ENCODE measurements at places on chromosomes 4 and X. TPM values are rescaled to one million over a fixed set of nuclear protein-coding genes. Genes with fewer than 3 reads are reported as not detected.

DCAF8L2 gene
- total RNA-seq: not detected

TECRL gene
- not detected for total RNA-seq

HS6ST2 gene
- total RNA-seq: 6.6 TPM

NOX1 gene
- not detected for total RNA-seq

MAGEE1 gene
- total RNA-seq: 2.3 TPM

IQCM gene
- not detected for total RNA-seq

CT45A10 gene
- not detected for total RNA-seq

NAA11 gene
- not detected for total RNA-seq

- DNase-seq: no peak
Measured at GRCh38 chrX:87265518-87265917, 252.1 kb upstream of the KLHL4 start.

DNA sequence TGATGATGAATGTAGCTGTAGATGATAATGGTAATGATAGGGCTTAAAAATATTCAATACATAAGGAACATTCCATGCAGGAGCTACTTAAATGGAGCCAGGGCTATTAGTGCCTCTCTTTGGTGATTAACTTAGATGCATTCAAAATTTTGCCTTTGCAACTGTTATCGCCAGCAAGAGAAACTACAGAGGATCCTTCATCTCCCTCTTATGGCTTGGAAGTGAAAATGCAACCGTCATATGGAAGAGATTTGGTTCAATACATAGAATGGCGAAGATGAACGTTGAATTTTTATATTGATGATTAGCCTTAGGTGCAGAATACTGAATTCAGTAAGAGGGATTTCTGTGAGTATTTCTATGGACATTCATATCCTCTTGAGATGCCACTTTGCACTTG lies 134.5 kb upstream of the NLGN4X start:
- no peak for DNase-seq

DNA sequence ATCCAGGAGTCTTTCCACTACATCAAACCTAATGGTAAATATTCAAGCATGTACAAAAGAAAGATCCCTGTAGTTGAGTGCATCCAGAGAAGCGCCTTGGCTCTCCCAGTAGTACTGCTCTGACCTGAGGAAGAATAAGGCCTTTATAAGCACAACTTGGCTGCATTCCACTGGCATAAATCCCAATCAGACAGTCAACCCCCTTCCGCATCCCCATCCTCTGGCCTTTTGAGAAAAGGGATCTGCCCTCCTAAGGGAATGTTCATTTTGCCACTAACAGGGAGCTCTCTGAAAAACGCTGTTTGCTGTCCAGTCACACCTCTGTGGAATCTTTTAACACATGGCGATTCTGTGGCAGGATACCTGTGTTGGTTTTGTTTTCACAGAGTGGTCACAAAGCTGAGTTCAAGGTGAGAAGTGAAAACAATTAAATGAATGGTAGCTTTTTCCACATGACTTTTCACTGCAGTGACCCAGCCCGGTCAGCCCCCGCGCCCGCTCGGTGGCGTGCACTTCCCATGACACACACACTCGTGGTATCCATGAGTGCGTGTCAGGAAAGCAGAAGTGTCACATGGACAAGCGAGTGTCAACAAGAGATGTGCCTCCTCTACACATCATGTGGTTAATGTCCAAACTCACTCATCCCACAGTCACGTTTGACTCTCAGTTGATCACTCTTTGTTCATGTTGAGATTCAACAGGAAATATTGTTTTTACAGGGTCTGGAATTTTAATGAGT lies 112.2 kb upstream of the ENPP6 start:
- peak; percentile 44 for DNase-seq

GRCh38 chr4:55369968-55370367 lies 23.9 kb downstream of the SRD5A3 start:
- no peak for DNase-seq

DNA sequence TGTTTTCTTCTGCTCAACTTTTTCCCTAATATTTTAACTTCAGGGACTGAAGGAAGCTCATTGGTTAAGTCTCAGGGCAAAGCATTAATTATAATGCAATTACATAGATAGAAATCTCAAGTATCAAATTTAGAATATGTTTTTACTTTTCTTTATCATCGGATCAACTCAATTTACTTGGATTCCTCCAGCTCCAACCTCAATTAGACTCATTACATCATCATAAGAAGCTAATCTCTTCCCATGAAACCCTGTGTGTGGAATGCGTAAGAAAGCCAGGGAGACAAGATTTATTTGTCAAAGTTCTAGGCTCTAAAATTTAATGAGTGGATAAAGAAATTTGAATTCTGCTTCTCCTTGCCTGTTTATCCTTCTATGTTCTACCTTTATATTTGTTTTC lies 918.4 kb downstream of the ADGRL3 start:
- no peak for DNase-seq

GRCh38 chr4:184471881-184472613 lies 2.3 kb downstream of the IRF2 start:
- DNase-seq: no peak

GRCh38 chr4:13981499-13981898 lies 354.0 kb upstream of the BOD1L1 start:
- no peak for DNase-seq

- no peak for DNase-seq
Measured at GRCh38 chr4:98314791-98315565, 53.8 kb downstream of the RAP1GDS1 start.

GRCh38 chr4:17898553-17899055 lies 87.8 kb downstream of the NCAPG start:
- no peak for DNase-seq

DNA sequence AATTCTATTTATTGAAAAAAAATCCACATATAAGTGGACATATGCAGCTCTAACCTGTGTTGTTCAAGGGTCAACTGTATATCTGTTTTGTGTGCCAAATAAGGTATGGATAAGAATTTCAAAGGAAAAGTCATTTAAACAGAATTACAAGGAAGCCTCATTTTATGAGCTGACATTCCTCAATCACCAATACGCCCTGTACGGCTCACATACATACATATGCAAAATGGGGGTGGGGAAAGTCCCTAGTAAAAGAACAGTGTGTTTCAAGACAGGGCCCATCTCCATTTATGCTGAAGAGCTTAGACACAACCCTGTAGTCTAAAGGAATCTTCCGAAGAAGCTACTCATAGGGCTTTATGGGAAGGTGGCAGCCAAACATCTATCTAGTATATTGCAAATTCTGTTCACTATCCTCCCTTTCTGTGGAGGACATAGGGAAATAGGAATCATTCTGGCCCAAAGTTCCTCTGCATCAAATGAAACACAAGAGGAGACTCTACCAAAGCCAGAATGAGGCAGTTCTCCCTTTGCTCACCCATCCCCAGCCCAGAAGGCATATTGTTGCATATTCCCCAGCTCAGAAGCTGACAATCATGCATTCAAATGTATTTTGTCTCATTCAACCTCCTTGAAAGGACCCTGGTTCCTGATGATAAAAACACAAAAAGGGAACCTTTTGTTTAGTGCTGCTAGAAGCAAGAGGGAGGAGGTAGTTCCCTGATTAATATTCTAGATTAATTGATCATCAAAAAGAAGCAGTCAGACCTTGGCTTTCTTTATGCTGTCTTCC lies 13.7 kb upstream of the ZBTB33 start:
- DNase-seq: no peak

- DNase-seq: no peak
Measured at GRCh38 chr4:2689114-2689513, 67.0 kb downstream of the TNIP2 start.

DNA sequence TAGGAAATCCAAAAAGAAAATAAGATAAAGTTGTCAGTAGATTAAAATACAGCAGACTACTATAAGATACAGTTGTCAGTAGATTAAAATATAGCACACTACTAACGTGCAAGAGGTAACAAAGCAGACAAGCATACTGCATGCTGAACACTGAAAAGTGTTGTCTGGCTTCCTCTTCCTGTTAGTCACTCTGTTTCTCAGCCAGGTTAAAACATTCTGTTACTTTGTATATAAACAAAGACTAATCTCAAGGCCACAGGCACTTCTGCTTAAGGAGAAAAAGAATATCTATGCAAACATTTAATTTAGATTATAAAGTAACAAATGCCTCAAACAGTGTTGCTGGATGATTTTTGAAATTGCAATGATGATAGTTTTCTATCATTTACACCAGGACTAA lies 41.0 kb upstream of the SCD5 start:
- no peak for DNase-seq

- no peak for DNase-seq
Measured at GRCh38 chr4:87058356-87059073, 123.7 kb downstream of the AFF1 start.

- DNase-seq: no peak
Measured at GRCh38 chrX:153544727-153545126, 27.3 kb downstream of the ATP2B3 start.

DNA sequence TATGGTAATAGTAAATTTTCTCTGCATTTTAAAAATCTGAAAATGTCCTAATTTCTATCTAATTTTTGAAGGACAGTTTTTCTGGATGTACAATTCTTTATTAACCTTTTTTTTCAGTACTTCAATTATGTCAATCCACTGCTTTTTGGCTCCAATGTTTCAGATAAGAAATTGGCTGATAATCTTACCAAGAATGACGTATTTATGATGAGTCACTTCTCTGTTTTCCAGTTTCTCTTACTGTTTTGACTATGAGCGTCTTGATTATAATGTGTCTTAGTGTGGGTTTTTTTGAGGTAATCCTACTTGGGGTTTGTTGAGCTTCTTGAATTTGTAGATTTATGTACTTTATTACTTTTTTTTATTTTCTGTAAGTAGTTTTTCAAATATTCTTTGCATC lies 47.2 kb downstream of the UGT2B11 start:
- no peak for DNase-seq

- DNase-seq: no peak
Measured at GRCh38 chr4:147696866-147697265, 12.9 kb upstream of the PRMT9 start.

GRCh38 chr4:2652415-2653160 lies 103.5 kb downstream of the TNIP2 start:
- no peak for DNase-seq

GRCh38 chr4:174540175-174540574 lies 17.9 kb upstream of the HPGD start:
- no peak for DNase-seq

GRCh38 chr4:128285085-128285997 lies 2.3 kb downstream of the PGRMC2 start:
- DNase-seq: no peak

DNA sequence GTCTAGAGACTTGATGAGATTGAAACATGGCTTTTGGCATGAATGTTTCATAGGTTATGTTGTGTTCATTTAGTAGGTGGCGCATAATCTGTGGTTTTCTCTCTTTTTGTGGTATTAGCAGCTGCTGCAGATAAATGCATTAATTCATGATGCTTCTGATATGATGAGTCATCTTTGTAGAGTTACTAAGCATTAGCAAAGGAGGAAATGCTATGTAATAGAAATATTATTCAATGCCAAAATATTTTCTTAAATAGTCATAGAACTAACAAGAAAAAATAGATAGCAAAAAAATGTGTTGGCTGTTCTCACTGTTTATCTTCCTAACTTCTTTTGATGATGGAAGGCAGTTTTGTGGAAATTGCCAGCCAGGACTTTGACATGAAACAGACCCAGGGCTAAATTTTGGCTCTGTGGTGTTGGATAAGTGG lies 3.6 kb downstream of the ZXDB start:
- peak; percentile 4 for DNase-seq

DNA sequence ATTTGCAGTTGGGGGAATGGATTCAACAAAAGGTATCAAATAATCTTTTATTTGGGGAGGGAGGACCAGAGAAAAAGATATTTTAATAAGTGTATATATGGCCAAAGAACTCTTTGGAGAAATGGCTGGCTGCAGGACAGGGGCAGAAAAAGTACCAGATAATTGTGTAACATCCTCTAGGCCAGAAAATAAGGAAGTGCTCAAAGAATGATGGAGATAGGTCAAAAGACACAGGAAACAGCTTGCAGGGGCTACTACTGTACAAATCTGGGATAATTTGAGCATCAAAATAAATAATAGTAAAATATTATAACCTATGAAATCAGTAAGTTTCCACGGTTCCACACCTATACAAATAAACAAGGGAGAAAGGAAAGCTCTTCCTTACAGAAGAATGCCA lies 34.8 kb downstream of the KLHL5 start:
- DNase-seq: no peak

DNA sequence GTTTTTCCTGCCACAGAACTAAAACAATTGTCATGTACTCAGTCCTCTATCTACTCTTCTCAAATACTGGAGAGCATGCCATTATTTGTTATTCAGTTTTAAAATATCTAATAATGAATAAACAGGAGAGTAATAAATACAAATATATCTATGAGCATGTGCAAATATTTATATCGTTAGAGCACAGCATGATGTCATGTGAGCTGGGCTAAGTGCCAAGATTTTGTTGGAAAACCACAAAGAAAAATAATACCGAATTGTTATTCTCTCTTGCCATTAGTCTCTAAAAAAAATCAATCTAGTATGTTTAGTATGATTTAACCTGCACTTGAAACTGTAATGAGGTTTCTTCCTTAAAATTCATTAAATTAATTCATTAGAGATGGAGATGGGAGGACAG lies 97.3 kb downstream of the DDX60 start:
- no peak for DNase-seq

DNA sequence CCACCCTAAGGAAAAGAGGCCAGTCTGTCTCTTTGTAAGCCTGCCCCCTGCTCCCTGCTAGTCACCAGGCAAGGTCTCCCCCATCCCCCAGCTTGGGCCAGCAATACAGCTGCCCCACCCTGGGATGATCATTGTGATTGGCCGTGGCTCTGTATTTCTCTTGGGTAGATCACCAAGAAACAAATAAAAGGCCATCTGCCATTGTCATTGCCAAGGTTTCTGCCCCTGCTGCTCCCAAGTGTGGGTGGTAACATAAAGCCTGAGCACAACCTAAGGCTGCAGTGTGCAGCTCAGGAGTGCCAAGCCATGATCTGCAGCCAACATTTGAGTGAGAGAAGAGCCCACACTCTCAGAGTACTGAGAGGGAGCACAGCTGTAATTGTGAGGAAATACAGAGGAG lies 241.0 kb upstream of the POF1B start:
- no peak for DNase-seq

- DNase-seq: peak; percentile 69
Measured at GRCh38 chr4:109979920-109980717, 67.4 kb downstream of the EGF start.

DNA sequence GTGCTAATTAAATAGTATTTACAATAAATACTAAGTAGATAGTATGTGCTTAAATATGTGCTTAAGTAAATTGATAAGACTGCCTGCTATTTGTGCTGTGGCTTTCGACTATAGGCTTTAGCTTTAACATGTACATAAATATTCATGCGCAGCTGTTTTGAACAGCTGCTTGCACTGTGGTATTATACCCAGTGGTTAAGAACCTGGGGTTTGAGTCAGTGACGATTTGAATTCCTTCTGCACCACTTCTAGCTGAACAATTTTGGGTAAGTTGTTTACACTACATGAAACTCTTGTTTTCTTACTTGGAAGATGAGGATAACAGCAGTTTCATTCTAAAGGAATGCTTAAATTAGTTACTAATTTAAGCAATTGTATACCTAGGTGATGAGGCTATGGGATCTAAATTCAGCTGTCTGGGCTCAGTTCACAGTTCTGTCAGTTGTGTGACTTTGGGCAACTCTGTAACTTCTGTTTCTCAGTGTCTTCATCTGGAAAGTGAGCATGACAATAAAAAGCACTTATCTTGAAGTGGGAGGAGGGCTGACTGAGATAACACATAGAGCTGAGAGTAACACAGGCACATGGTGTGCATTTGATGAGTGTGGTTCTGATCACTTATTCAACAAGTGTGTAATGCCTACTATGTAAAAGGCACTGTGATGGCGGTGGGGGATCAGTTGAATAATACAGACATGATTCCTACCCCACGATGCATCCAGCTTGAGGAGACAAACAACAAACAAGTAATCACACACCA lies 37.0 kb downstream of the HPGDS start:
- DNase-seq: peak; percentile 4

GRCh38 chr4:16034010-16034748 lies 49.6 kb downstream of the PROM1 start:
- DNase-seq: peak; percentile 75
